Activated naive CD4-positive, alpha-beta T cell treated with Interleukin-2 at 50 U/mL for 16 hours (primary cell): ENCODE measurements at places on chromosomes 4 and X.

DNA sequence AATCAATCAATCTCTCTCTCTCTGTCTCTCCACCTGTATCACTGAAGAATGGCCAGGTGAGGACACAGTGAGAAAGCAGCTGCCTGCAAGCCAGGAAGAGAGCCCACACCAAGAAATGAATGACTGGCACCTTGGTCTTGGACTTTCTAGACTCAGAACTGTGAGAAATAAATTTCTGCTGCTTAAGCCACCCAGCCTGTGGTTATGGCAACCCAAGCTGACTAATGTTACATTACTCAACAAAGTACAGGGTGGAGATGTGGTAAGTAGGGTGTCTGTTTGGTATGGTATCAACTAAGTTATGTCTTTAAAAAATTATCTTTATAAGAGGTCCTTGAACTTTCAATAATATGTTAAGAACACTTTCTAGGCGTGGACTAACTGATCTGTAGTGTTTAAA is 159.3 kb downstream of the EPHA5 start:
- no peak for DNase-seq

GRCh38 chr4:183968931-183969330 is 63.8 kb downstream of the STOX2 start:
- DNase-seq, result no peak

GRCh38 chrX:54416965-54417364 is 23.2 kb upstream of the TSR2 start:
- no peak for DNase-seq

DNA sequence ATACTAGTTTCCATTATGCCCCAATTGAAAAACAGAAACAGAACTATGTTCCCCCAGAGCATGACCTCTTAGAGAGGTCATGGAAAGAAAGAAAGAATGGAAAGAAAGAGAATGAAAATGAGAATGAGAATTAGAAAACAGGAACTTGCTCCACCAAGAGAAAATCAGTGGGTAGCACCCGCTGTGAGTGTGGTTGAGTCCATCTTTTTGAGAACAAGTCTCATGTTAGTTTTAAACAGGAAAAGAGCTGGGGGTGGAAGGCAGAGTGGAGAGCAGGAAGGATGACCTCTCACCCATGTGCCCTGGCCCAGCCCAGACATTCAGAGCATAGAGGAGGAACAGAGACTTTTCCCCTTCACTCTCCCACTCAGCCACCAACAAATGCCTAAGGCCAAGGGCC is 4.9 kb downstream of the GSX2 start:
- DNase-seq, result no peak

DNA sequence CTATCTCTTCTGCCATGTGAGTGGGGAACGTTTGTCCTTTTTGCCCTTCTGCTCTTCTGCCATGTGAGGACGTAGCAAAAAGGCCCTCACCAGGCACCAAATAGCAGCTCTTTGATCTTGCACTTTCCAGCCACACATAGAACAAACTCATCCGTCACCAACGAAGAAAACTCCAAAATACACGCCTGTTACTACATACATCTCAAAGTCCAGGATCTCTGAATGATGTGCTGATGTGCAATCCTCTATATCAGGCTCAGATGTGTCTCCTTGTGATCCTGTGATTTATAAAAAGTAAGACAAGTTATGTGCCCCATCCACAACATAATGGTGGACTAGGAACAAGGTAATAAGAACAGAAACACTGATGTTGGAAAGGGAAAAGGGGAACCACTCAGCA is 9.8 kb upstream of the TAB3 start:
- DNase-seq, result no peak
